ENCODE measurements at places on chromosomes 12 and 14.
A peak's percentile ranks its signal among the peaks of the same experiment; 100 is the strongest.

DNA sequence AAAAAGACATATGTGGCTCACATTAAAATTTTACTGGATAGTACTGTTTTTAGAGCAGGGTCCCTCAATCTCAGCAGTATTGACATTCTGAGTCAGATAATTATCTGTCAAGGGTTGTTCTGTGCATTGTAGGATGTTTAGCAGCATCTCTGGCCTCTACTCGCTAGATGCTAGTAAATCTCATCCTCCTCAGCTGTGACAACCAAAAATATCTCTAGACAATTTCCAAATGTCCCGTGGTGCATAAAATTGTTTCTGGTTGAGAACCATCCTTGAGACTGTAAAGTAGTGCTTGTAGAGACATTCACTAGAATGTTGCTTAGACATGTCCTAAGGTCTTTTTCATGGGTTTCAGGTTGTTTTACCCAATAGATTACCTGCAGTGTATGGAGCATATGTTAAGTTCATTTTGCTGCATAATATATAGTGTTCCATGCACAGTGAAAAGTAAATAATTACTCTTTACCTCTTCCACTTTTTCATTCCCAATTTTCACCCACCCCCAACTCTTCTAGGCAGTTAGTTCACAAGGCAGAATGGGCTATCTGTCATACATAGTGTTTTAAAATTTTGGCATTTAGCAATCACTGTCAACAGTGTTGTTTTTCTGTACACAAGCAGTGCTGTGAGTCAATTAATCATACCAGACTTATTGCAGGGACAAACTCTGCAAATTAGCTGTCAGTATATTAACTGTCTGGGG, 200.2 kb upstream of the SLC38A2 start:
- no peak for DNase-seq

GRCh38 chr12:64621257-64621942, 11.1 kb downstream of the RASSF3 start:
- DNase-seq, result no peak

GRCh38 chr12:112091563-112091962, 17.0 kb downstream of the NAA25 start:
- DNase-seq, result peak; percentile 21

DNA sequence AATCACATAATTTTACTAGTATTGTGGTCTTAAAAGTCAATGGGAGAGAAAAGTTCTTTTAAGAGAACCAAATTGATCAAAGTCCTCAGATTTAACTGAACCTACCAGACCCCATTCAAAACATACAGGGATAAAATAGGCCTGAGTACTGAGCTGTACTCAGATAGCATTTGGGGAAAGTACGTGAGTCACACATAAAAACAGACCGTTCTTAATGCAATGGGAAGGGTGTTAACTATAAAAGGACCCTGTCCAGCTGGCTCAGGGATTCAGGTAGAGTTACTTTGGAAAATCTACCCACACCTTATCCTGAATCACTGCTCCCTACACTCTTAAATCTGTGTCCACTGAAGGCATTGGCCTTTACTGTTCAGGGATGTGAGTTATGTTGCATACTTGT, 78.0 kb downstream of the PTPN21 start:
- DNase-seq, result no peak

GRCh38 chr12:127595506-127595905, 671.5 kb upstream of the TMEM132C start:
- no peak for DNase-seq

DNA sequence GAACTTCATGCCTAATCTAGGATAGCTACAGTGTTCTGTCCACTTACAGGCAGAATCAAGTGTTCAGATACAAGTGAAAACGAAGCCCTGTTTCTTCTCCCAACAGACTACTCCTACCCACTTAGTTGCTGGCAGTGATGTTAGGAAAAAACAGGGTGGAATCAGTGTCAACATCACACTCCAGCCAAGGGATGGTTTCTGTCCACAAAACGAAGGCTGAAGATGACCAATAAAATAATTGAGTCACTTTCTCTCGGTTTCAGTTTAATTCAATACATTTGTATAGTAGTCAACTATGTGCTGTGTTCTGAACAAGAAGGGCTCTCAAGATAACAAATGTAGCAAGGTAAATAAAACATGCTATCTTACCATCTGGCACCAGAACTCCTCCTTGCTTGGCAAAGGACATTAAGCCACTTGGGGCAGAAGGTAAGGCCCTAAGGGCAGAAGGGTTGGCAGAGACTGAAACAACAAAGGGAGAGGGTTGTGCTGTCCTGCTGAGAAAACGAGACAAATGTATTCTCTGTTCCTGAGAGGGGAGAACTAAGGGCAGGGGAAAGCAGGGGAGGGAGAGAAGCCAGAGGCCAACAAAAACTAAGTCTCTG, 393.6 kb downstream of the DPF3 start:
- no peak for DNase-seq

GRCh38 chr12:133120385-133121191, 9.5 kb downstream of the ZNF891 start:
- DNase-seq, result no peak

- no peak for DNase-seq
Measured at GRCh38 chr14:70887737-70888499, 19.3 kb upstream of the PCNX1 start.

DNA sequence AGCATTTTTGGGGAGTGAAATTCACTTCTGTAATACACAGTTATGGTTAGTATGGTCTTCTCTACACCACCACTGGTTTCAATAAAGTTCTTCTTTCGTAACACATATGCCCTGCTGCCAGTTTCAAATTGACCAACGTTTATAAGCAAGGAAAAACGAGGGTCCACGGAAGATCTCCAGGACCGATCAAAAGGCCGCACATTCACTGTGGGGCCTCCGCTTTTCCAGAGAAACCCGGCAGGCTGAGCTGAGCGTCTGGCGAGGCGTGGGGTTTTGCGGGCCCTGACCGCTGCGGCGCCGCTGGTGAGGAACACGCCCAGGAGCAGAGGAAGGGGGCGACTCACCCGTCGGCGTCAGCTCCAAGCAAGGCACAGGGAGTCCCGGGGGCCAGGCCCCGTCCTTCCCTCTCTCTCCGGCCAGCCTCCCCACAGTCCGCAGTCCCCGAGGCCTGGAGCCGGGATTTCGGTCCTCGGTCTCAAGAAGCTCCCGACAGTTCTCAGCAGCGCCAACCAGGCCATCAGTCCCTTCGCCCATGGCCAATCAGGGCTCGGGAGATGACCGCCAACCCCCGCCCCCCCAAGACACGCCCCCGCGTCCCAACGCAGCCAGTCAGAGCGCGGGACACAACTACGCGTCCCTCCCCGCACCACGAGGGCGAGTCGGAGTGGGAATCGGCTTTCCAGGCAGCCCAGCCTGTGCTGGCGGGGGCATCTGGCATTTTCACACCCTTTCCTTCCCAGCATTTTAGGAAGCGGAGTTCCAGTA, at the start of gene MTERF2:
MTERF2 (minus strand) TSS at position 522 of the 765 bp plus-strand sequence. CDS start 8,432 bp downstream, outside the sequence.
- peak; percentile 95 for DNase-seq

- no peak for DNase-seq
Measured at GRCh38 chr12:85714425-85714824, 121.8 kb downstream of the RASSF9 start.

DNA sequence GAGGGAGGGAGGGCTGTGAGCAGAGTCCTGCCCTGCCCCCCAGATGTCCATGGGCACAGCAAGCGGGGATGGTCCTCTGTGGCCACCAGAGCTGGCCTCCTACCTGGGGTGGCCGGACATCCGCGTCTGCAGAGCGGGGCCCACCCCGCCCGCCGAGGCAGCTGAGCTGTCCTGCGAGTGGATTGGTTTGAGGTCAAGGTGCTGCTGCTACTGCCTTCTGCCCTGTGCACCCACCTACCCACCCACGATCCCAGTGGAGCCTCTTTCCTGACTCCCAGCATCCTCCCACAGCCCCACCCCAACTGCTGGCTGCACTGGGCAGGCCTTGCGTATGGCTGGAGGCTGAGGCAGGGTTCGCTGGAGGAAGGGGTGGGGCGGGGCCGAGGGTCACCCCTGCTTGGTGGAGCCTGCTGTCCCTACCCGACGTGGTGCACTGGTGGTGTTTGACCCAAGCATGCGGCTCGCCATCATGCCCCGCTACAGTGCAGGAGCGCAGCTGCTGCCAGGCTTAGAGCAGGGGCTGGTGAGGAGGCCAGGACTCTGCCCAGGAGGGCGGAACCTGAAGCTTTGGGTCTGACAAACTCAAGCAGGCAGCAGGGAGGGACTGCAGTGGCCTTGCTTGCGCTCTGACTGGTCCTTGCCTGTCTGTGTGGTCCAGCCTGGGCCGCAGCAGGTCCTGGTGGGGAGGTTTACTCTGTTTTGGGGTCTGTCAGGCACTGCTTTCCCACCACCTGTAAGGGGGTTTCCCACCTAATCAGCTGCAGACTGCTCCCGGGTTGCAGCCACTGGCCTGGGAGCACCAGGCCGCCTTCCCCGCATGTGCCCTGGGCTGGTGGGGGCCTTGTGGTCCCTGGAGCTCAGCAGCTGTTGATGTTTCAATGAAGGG, 23.7 kb downstream of the CEP170B start:
- no peak for DNase-seq

GRCh38 chr12:123936956-123937706, 35.5 kb downstream of the CCDC92 start:
- DNase-seq, result no peak

DNA sequence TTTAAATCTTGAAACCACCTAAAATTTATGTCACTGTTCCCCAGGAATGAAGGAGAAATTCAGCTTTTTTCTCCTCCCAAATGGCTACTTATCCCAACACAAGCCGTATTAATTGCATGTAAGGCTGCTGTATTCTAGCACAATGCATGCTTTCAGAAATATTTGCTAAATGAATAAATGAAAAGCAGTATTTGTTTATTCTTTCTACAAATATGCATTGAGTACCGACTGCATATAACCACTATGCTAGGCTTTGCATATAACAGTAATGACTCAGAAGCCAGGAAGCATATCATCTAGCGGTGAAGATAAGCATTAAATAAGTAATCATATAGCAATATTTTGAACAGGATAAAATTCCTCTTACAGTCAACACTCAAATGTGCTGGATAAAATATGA, 5.7 kb upstream of the LRR1 start:
- DNase-seq, result no peak

DNA sequence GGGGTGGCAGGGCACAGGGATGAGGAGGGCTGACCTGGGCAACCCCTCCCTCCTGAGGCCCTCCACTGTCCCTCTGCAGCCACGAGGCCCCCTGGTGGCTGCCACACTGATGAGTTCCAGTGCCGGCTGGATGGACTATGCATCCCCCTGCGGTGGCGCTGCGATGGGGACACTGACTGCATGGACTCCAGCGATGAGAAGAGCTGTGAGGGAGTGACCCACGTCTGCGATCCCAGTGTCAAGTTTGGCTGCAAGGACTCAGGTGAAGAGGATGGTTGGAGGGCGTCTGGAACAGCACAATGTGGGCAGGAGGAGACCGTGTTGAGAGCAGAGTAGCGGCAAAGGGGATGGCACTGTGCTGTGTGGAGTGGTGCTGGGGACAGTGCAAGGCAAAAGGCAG, 25.7 kb upstream of the LRP1-AS start:
- no peak for DNase-seq

- DNase-seq, result no peak
Measured at GRCh38 chr14:75521415-75522199, 662 bp upstream of the BATF start.

GRCh38 chr12:6570264-6570887, 2.3 kb upstream of the NOP2 start:
- peak; percentile 58 for DNase-seq

- no peak for DNase-seq
Measured at GRCh38 chr14:105282098-105282725, 18.6 kb downstream of the BRF1 start.

- peak; percentile 49 for DNase-seq
Measured at GRCh38 chr12:48183091-48183875, at the start of gene CCDC184. Gene CCDC184, plus strand, starts transcription at chr12:48183644. Its CDS starts 479 bp downstream, at chr12:48184123.

DNA sequence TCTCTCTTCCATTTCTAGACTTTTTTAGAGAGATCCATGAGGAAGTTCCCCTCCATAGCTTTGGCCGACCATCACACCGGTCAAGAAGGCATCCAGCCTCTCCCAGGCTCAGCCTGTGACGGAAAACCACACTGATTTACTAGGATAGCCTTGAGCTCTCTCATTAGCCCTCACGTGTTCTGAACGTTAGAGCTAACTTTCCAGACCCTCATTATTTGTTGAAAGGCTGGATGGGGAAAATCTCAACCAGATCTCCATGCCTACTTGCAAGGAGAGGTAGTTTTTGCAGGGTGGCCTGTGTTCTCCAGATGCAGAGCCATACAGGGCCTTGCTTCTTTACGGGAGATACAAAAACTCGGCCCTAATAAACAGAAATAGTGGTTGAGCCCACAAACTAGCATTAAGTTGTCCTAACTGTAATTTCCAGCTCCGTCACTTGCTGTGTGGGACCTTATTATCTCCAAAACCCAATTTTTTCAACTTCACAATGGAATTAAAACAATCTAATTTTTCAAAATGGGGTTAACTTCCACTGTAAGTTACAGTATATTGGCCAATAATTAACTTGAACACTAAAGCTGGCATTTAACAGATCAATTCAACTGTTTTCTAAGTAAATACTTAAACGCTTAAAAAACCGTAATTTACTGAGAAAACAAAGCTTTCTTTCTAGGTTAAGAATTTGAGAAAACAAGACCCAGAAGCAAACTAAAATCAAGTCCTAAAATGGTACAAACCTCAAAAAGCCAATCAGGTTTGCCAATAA, 65.3 kb downstream of the KLHL28 start:
- no peak for DNase-seq

DNA sequence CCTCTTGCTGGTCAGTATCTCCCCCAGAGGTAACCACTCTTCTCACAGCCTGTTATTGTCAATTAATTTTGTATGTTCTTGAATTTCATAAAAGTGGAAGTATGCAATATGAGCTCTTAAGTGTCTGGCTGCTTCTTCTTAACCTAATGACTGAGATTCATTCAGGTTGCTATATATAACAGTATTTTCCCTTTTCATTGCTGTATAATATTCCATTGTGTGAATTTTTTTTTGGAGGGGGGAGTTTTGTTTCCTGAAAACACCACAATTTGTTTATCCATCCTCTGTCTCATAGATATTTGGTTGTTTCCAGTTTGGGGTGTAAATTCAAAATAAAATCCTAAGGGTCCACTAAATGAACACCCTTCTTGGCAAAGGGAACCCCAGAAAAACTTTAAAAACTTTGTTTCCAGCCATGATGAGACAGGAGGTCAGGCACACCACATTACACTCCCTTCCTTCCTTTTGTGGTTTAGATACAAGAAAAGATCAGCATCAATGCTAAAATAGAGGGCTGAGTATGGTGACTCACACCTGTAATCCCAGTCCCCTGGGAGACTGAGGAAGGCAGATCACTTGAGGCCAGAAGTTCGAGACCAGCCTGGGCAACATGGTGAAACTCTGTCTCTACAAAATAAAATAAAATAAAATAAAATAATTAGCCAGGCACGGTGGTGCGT, 4.1 kb upstream of the DAO start:
- no peak for DNase-seq

- DNase-seq, result no peak
Measured at GRCh38 chr12:59626382-59626781, 30.6 kb downstream of the SLC16A7 start.

- DNase-seq, result no peak
Measured at GRCh38 chr12:75660107-75660530, 148.7 kb upstream of the KRR1 start.

- DNase-seq, result no peak
Measured at GRCh38 chr12:110007881-110008280, 8.7 kb downstream of the ANKRD13A start.

- no peak for DNase-seq
Measured at GRCh38 chr12:90044069-90044468, 335.4 kb upstream of the ATP2B1 start.

GRCh38 chr14:55245657-55246268, 25.5 kb upstream of the FBXO34 start:
- DNase-seq, result no peak

GRCh38 chr14:21924479-21924878, 250.9 kb upstream of the OR4E1 start:
- DNase-seq, result no peak

All from left lobe of liver (tissue), 2 donors.